ENCODE measurements at places on chromosomes 13 and 19.

DNA sequence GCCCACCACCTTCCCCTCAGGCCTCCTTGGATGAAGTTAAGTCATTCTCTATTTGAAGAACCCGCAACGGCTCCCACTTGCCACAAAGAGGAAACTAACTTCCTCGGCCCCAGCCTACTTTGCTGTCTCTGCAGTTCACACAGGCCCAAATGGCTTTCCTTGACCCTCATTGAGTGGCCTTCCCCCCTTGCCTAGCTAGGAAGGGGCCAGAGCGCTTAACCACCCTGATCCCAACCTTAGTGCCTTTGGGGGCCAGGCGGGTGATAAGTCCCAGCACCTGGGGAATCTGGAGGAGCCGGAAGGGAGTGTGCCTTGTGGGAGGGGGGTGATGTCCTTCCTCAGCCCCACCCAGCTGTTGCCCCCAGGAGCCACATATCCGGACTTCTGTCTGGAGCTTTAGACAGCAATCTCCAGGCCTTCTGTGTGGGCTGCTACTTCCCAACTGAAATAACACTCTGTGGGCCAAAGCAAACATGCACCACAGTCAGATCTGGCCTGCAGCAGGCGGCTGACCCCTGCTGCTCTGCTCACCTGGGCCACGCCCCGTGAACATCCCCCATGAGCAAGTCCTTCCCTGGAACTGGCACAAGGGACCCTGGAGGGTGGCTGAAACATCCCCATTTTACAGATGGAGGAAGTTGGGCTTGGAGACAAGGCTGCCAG is 10.5 kb downstream of the NECTIN2 start:
- DNase-seq: no peak

DNA sequence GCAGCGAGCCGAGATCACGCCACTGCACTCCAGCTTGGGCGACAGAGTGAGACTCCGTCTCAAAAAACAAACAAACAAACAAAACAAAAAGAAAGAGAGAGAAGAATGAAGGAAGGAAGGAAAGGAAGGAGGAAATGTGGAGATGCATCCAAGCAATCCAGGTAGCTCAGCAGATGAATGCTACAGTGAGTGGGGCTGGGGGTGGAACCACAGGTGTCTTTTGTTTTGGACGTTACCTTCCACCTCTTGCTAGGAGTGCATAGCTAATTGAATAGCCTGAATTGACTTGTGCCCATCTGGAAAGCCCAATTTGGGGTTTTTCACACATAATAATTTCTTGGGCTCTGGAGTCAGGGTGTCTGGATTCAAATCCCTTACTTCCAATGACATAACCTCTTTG is 66.0 kb upstream of the GTF3A start:
- DNase-seq: no peak

DNA sequence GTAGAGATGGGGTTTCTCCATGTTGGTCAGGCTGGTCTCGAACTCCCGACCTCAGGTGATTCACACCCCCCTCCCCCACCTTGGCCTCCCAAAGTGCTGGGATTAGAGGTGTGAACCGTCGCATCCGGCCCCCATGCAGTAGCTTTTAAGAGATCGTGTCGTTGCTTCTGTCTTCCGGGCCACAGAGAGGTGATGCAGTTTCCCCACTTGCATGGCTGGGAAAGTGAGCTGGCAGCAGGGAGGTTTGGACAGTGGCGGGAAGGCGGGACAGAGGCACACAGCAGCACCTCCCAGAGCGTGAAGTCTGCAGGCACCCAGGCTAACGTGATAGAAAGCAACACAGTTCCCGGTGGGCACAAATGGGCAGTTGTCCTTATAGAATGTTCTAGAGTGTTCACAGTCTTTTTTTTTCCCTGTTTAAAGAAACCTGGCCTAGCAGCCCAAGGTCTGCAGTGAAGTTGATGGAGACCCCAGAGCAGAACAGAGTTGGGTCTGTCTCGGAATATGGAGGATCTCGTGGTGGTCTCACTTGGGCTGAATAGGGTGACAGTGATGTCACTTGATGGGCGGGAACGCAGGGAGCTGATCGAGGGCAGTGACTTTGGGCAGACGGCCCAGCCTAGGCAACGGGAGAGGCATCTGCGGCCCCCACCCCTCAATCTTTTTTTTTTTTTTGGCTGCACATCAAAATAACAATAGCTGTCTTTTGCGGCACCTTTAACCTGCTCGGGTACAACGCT is 4.9 kb downstream of the UHRF1 start:
- DNase-seq: no peak

- no peak for DNase-seq
Observed at GRCh38 chr19:17626456-17627015, 61.6 kb downstream of the UNC13A start.

DNA sequence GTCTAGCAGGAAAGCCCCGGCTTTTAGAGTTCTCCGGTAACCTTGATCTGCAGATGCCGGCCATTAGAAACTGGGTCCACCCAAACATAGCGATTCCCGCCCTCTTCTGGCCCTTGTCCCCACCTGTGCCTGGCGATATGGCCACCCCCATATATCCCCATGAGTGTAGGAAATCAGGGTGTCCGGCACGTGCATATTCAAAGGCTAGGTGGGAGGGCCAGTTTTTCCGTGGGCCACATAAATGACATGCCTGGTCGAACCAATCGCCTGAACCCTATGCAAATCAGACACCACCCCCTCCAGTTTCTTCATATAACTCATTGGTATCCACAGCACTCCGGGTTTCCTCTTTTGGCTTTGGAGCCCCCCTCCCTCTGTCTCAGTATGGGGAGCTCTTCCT is 37.4 kb downstream of the ERICH4 start:
- no peak for DNase-seq

Data from NCI-H1436 treated with DMSO at 0.1 percent for 48 hours (cell line).